ENCODE measurements at places on chromosomes 5 and 9.

GRCh38 chr5:169706071-169706470, 69.0 kb downstream of the DOCK2 start:
- DNase-seq: no peak

DNA sequence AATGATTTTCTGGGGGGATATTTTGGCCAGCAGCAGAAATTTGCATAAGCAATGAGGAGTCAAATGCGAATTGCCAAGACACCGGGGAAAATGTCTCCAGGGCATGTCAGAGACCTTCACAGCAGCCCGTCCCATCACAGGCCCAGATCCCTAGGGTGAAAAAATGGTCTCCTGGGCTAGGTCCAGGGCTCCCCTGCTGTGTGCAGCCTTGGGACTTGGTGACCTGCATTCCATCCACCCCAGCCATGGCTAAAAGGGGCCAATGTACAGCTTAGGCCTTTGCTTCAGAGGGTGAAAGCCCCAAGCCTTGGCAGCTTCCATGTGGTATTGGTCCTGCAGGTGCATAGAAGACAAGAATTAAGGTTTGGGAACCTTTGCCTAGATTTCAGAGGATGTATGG, 534.5 kb upstream of the MEF2C start:
- no peak for DNase-seq

DNA sequence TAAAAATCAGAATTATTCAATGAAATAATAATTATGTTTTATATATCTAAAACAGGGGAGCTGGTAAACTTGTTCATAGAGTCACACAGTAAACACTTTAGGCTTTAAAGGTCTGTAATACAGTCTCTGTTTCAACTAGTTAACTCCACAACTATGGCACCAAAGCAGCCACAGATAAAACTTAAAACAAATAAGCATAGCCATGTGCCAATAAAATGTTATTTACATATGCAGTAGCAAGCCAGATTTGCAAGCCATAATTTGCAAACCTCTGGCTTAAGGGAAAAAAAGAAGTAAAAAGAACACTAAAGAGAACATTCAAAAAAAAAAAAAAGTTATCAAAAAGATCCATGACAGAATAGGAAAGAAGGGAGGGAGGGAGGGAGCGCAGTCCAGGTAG, 24.9 kb downstream of the RICTOR start:
- DNase-seq: no peak

DNA sequence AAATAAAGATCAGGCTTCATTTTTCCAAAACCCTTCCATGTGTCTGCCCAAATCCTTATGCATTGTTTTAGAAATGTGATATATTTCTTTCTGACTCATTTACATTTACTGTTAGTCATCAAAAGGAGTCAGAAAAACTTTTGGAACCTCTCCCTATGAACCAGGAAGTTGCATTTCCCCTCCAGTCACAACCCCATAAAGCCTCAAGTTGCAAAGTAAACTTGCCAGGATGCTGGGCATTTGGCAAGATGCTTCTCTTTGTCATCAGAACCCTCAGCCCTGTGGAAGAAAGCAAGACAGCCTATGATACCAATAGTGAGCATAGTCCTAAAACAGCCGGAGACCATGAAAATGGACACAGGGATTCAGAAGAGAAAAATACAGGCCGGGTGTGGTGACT, 84.2 kb downstream of the MUSK start:
- DNase-seq: peak; percentile 38

DNA sequence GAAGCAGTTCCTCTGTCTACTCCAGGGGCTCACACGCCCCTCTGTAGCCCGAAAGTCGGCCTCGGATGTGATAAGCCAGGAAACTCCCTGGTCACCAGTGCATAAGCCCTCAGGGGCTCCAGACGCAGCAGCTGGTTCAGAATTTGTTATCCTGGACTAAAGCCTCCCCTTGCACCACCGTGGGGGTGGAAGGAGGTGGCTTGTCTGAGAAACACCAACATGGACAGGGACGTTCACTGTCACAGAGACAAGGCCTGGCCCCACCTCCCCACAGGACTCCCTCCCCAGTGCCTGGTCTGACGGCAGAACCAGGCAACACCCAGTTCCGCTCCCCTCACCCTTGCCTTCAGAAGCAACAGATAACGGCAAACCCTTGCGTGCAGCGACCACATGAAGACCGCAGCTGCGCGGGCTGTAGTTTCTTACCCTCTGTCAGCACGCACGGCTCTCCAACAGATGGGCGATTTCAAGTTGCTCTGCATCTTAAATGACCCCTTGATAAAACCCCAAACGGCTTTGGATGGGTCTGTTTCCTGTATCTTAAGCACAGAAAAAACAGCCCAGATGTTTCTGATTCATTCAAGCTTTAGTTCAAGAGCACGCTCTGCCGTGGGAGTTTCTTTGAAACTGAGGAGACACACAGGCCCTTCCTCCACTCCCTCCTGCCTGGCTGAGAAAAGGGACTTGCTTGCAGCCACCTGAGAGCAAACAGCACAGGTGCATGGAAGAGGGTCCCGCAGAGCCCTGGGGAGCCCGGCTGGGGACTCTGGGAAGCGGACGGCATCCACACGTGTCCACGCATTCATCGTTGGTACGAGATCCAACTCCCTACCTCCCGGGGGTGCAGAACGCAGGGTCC, 44.7 kb upstream of the NKD2 start:
- no peak for DNase-seq

GRCh38 chr5:13063088-13063487, 881.4 kb downstream of the DNAH5 start:
- no peak for DNase-seq

DNA sequence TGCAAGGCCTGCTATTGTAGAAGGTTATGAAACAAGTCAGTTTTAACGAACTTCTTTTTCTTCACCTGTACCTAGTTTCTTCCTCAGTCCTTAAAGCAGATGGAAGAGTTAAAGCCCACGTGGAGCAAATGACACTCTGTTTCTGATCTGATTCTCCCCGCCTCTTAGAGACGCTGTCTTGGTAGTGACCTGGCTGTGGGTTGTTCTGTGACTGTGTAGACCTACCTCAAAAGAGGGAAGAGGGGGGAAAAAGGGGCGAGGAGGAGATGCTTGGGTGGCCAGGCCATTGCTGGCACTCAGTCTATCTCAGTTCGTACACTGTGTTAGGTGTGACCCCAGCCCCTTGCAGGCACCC, 610 bp downstream of the GFRA3 start:
- no peak for DNase-seq

- DNase-seq: no peak
Measured at GRCh38 chr5:80977764-80978163, 17.6 kb downstream of the RASGRF2 start.

DNA sequence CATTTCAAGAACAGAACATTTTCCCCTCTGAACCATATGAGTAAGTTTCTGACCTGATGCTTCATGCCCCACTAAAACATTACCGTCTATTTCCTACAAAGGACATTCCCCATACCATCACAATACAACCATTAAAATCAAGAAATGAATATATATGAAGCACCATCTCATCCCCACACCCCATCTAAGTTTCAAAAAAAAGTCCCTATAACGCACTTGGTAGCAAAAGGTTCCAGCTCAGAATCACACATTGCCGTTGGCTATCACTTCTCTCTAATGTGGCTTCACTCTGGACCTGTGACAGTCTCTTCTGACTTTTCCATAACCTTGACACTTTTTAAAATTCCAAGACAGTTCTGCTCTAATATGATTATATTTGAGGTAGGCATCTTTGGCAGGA, 5.9 kb downstream of the EMB start:
- DNase-seq: no peak

DNA sequence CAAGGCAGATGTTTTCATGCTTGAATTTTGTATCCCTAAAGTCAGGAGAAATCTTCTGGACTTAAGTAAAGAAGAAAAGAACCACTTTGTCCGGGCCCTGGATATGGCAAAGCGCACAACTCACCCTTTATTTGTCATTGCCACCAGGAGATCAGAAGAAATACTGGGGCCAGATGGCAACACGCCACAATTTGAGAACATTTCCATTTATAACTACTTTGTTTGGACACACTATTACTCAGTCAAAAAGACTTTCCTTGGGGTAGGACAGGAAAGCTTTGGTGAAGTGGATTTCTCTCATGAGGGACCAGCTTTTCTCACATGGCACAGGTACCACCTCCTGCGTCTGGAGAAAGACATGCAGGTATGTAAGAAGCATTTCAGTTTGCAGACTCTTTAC, 2.3 kb downstream of the TYRP1 start:
- no peak for DNase-seq

DNA sequence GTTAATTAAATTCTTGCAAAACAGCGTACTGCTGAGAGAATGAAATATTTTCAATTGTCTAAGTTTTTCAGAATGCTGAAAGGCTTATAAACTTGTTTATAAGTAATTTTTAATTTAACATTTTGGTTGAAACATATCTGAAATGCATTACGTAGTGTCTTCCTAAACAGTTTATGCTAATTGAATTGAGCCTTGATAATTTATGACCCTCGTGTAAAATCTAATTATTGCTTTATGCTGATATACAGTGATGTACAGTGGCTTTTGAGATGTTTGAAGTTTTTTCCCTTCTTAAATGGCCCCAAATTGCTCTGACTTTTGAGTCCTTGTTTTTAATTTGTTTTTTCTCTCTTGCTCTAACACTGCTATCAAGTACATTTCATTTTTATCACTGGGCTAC, 262.7 kb downstream of the FBXL7 start:
- no peak for DNase-seq

DNA sequence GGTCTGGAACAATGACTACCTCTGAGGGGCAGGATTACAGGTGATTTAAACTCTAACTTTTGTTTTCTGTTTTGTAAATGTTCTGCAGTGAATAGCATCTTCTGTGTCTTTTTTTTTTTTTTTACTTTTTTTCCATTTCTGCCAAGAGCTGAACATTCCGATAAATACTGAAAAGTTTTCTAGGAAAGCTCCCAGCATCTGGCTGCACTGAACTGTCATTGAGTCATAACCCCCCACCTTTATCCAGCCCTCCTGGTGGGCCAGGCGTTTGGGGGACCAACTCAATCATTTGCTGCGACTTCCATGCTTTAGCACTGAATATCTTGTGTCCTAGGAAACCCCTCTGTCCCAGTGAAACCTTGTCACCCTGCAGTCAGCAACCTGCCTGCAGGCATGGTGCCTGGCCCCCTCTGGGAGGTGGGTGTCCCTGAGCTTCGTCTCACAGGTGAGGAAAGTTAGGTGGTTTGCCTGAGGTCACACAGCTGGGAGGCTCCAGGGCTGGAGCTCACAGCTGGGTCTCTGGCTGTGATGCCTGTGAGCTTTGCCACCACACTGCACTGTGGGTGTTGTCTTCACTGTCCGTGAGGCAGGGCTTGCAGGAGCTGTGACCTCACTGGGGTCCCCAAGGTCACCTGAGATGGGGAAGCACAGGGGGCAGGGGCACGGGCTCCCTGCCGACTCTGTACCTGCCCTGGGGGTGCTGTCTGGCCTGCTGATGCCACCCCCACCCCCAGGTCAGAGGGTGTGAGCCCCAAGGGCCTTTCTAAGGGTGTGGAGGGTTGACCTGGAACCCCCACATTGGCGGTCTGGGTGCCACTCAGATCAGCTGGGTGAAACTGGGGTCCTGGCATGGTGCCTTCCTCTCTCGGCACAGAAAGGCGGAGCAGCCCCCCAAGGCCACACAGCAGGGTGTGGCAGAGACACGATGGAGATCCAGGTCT, 14.1 kb downstream of the PLPP7 start:
- DNase-seq: no peak

DNA sequence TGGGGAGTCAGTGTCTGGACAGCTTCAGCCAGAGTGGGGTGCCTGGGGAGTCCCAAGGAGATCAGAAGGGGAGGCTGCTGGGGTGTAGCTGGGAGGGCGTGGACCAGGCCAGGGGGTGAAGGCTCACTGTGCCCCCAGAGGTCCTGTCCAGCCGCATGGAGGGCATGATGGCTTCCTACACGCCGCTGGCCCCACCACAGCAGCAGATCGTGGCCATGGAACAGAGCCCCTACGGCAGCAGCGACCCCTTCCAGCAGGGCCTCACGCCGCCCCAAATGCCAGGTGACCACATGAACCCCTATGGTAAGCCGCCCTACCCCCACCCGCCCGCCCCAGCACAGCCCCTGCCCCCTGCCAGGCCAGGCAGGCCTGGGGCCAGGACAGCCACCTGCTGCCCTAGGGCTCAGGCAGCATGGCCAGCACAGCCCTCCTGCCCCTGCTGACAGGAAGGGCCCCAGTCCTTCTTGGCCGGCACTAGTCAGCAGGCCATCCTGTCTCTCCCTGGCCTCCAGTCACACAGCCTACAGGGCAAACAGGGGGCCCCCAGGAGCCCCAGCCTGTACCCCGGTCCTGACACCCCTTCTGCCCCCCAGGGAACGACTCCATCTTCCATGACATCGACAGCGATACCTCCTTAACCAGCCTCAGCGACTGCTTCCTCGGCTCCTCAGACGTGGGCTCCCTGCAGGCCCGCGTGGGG, 82.1 kb downstream of the LMX1B start:
- DNase-seq: no peak

GRCh38 chr5:40486437-40487275, 193.1 kb upstream of the PTGER4 start:
- no peak for DNase-seq

GRCh38 chr5:82901281-82901888, 175.8 kb downstream of the TMEM167A start:
- no peak for DNase-seq

- no peak for DNase-seq
Measured at GRCh38 chr9:15711931-15712330, 159.1 kb downstream of the CCDC171 start.

DNA sequence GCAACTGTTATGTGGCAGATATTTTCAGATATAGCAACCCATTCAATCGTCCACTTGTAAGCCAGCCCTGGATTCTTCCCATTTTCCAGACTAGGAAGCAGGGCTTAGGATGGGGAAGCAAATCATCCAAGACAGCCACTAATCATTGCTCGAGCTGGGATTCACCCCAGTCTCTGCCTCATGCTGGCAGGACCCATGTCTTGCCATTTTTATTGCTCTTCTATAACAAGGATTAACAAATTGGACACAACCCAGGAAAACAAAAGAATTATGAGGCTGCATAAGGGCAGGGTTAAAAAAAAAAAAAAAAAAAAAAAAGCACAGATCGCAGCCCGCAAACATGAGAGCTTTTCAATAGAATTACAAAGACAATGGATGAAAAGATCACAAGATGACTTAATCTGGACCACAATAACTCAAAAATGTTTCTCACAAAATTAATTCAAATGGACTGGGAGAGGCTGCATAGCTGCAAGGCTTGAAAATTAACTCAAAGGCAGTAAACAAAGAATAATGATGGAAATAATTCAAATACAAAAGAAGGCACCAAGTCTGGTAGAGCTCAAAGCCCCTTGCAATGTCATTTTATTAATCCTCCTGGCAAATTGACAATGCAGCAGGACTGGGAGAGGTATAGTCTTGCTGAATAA, 40.7 kb downstream of the ASTN2 start:
- no peak for DNase-seq

All from urothelium cell line (cell line).